Mesenchymal stem cell (in vitro differentiated cells and primary cell): ENCODE measurements at places on chromosomes 16 and 17.

DNA sequence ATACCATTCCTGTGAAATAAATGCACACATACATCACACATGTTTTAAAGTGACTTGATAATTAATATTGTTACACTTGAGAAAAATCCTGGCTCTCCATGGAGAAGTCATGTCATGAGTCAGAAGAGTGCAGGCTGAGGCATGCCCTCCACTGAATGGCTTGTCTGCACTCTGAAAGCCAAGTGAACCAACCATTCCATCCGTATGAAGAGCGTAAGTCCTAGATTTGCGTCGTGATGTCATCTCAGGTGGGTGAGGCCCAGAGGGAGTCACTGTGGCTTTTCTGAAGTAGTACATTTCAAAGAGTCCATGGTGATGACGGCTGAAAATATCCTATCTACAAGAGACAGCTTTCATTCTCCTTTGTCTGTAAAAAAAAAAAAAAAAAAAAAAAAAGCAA is 83.5 kb upstream of the IRX5 start:
- no peak overlapping the region for H3K27ac ChIP-seq
- H3K27me3 ChIP-seq: no peaks in the 10 kb centered on the region
- H3K4me3 ChIP-seq: no peak overlapping the region

- H3K27ac ChIP-seq: no peak overlapping the region
- no peak overlapping the region for H3K4me3 ChIP-seq
- H3K27me3 ChIP-seq: no peaks in the 10 kb centered on the region
- DNase-seq: no peak
Observed at GRCh38 chr16:90037276-90037675, 18.0 kb upstream of the DBNDD1 start.

- H3K27me3 ChIP-seq: no peaks in the 10 kb centered on the region
- H3K27ac ChIP-seq: no peak overlapping the region
Observed at GRCh38 chr16:84503751-84504395, 586 bp downstream of the MEAK7 start.

GRCh38 chr17:76265624-76266243 is 586 bp downstream of the UBALD2 start:
- peak; percentile 67 for DNase-seq
- H3K27me3 ChIP-seq: no peaks in the 10 kb centered on the region
- peaks cover 42% of the 10 kb centered on the region for H3K4me1 ChIP-seq
- H3K4me3 ChIP-seq: peak overlapping the region; percentile 92
- H3K36me3 ChIP-seq: peaks cover 27% of the 10 kb centered on the region

GRCh38 chr16:31502981-31503380 is 5.2 kb downstream of the RUSF1 start:
- H3K27me3 ChIP-seq: no peaks in the 10 kb centered on the region
- H3K27ac ChIP-seq: no peak overlapping the region
- H3K36me3 ChIP-seq: peaks cover 30% of the 10 kb centered on the region
- DNase-seq: peak; percentile 56
- peaks cover 5% of the 10 kb centered on the region for H3K4me1 ChIP-seq

DNA sequence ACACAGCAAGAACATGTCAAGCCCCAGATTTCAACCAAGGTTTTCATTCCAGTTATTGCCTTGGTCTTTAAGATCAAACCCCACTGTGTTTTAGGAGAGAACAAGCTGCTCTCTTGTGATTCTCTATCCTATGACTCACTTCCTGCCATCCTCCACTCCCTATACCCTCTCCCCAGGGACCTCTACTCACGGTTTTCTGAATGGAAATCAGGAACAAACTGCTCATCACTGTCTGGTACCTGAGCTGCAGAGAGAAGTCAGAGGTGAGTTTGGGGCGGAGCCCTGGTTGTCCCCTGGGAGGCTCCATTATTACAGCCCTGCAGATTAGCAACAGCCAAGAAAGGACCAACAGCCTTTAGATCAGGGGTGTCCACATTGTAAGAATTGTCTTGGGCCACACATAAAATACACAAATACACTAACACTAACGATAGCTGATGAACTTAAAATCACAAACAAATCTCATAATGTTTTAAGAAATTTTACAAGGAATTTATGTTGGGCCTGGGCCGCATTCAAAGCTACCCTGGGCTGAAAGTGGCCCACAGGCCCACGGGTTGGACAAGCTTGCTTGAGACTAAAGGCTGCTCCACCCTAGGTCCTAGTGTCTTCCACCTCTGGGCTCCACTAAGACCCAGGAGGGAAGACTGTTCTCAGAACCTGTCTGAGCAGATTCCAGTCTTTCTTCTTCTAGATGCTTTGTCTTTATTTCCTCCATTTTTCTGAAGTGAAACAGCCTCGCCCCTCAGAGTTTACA is 9.7 kb downstream of the ETV4 start:
- no peak overlapping the region for H3K27ac ChIP-seq
- no peaks in the 10 kb centered on the region for H3K36me3 ChIP-seq
- DNase-seq: peak; percentile 83
- H3K27me3 ChIP-seq: no peaks in the 10 kb centered on the region

GRCh38 chr17:66268247-66268927 is 34.0 kb upstream of the PRKCA start:
- peaks cover 12% of the 10 kb centered on the region for H3K4me1 ChIP-seq
- H3K27me3 ChIP-seq: no peaks in the 10 kb centered on the region
- peak; percentile 54 for DNase-seq

DNA sequence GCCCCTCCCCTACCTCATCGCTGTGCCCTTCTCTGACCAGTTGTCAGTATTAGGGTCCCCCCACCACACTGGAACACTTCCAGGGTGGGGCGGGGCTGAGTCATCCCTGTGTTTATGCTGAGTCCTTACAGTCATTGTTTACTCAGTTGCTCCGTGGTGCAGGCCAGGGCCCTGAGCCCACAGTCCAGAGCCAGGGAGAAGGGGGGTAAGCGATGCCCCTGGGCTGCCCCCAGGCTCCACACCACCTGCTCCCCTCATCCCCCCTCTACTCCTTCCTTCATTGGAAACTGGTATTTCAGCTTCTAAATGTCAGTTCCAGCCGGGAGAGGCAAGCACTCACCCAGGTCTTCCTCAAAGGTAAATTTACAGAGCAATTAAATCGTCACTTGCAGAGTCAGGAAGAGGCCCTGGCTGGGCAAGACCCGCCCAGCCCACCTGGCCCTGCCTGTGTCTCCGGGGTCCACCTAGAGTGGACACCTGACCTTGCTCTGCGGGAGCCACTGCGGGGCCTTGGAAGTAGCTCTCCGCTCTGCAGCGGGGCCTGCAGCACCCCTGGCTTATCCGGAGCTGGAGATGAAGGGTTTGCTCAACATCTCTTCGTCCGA is 4.8 kb downstream of the ATP2A3 start:
- peaks cover 39% of the 10 kb centered on the region for H3K27me3 ChIP-seq
- DNase-seq: peak; percentile 80
- no peak overlapping the region for H3K4me3 ChIP-seq

- H3K27me3 ChIP-seq: no peaks in the 10 kb centered on the region
- H3K36me3 ChIP-seq: peaks cover 90% of the 10 kb centered on the region
- no peak overlapping the region for H3K4me3 ChIP-seq
- no peak for DNase-seq
- H3K4me1 ChIP-seq: no peaks in the 10 kb centered on the region
Observed at GRCh38 chr16:57019746-57020145, 30.4 kb downstream of the NLRC5 start.

DNA sequence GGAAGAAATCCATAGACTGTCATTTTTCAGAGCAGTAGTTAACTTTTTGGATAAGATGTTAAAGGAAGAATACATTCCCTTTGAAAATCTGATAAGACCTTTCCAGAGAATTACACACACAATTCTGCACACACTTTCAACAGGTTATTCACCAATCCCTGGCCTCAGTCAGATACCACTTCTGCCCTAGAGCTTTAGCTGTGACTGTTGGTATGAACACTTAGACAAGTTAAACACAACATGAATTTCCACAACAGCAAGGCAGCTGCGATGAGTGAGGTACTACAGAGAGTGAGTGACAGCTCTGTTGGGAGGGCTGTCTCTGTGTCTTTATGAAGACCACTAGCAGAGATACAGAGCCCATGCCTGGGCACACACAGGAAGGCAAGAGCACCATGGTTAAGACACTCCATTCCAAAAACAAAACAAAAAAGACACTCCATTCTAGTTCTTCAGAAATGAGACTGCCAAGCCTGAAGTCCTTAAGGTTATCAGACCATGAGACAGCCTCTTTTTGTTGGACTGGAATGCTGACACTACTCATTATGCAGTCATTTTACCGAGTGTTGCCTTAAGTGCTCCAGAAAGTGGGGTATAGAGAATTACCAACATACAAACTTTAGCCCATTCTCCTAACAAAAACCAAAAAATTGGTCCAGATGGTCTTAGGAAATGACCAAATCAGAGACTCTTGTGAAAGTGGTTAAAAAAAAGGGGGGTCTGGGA is 42.4 kb downstream of the TOM1L2 start:
- H3K36me3 ChIP-seq: no peaks in the 10 kb centered on the region
- H3K4me1 ChIP-seq: peaks cover 10% of the 10 kb centered on the region
- no peak overlapping the region for H3K4me3 ChIP-seq
- no peaks in the 10 kb centered on the region for H3K27me3 ChIP-seq
- no peak overlapping the region for H3K27ac ChIP-seq
- no peak for DNase-seq

DNA sequence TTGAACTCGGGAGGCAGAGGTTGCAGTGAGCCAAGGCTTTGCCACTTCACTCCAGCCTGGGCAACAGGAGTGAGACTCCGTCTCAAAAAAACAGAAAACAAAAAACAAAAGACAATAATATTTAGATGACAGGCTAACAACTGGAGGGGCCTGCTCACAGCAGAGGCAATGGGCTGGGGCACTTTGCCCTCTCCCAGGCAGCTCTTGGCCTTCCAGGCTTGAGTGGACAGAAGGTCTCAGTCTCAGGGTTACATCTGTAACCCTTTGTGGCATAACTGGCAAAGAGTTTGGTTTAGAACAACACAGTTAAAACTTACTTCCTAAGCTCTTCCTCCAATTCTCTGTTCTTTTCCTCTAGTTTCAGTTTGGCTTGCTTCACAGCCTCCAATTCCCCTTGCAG is 114.9 kb downstream of the SPAG9 start:
- peaks cover 1% of the 10 kb centered on the region for H3K4me1 ChIP-seq
- H3K27ac ChIP-seq: no peak overlapping the region
- no peaks in the 10 kb centered on the region for H3K27me3 ChIP-seq
- no peak overlapping the region for H3K4me3 ChIP-seq
- DNase-seq: no peak

- peaks cover 3% of the 10 kb centered on the region for H3K27me3 ChIP-seq
- no peak for DNase-seq
- no peaks in the 10 kb centered on the region for H3K36me3 ChIP-seq
- H3K4me3 ChIP-seq: no peak overlapping the region
Observed at GRCh38 chr17:31916491-31917064, 15.1 kb upstream of the UTP6 start.

- H3K27ac ChIP-seq: peak overlapping the region; percentile 21
- H3K4me3 ChIP-seq: no peak overlapping the region
- peaks cover 40% of the 10 kb centered on the region for H3K4me1 ChIP-seq
Observed at GRCh38 chr17:78421534-78422266, 43.3 kb downstream of the PGS1 start.

GRCh38 chr16:31488468-31489297 is 5.8 kb downstream of the SLC5A2 start:
- DNase-seq: no peak
- H3K4me3 ChIP-seq: peak overlapping the region; percentile 33
- peaks cover 48% of the 10 kb centered on the region for H3K36me3 ChIP-seq
- H3K27ac ChIP-seq: no peak overlapping the region

- H3K27me3 ChIP-seq: no peaks in the 10 kb centered on the region
- no peak for DNase-seq
- peaks cover 26% of the 10 kb centered on the region for H3K36me3 ChIP-seq
Observed at GRCh38 chr16:2490190-2491105, 15.5 kb downstream of the TBC1D24 start.

DNA sequence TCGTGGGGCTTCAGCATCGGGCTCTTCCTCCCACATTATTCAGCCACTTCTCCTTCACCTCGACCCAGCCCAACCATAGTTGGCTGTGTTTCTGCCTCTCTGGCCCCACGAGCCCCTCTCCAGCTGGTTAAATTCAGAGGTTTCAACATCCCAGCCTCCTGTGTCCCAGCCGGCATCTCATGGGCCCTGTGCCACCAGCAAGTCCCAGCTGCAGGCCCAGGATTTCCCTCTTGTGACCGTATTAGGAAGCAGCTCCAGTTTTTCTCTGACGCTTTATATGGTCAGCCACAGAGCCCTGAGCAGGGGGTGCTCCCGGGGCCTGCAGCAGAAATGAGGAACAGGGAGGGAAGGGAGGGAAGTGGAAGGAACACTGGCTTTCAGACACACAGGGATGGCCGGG is 27.4 kb downstream of the MYH11 start:
- H3K27ac ChIP-seq: no peak overlapping the region
- no peaks in the 10 kb centered on the region for H3K4me1 ChIP-seq
- H3K27me3 ChIP-seq: peaks cover 55% of the 10 kb centered on the region
- no peak overlapping the region for H3K4me3 ChIP-seq

DNA sequence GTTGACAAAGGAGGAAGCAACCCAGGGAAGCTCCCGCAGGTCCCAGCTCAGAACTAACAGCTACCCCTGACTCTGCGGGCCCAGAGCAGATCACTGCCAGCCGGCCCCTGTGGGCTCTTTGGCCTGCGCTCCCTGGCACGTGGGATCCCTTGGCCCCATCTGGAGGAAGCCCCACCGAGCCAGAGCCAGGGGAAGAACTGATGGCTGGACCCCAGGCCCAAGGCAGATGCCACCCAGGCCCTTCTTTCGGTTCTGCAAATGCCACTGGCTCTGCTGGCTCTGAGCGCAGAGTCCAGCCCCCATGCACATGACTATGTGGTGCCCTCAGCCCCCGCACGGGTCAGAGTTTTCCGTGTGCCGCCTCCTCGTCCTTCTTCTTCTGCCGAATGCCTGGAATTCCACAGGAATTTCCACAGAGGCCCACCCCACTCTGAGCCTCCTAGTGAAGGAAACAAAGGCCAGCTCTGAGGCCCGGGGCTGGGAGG is 35.8 kb upstream of the SNN start:
- peaks cover 39% of the 10 kb centered on the region for H3K4me1 ChIP-seq
- no peaks in the 10 kb centered on the region for H3K36me3 ChIP-seq
- DNase-seq: peak; percentile 89
- H3K4me3 ChIP-seq: no peak overlapping the region
- H3K27ac ChIP-seq: peak overlapping the region; percentile 76

GRCh38 chr16:46903255-46903905 is 19.2 kb downstream of the GPT2 start:
- H3K4me3 ChIP-seq: no peak overlapping the region
- H3K4me1 ChIP-seq: peaks cover 9% of the 10 kb centered on the region
- no peaks in the 10 kb centered on the region for H3K27me3 ChIP-seq

DNA sequence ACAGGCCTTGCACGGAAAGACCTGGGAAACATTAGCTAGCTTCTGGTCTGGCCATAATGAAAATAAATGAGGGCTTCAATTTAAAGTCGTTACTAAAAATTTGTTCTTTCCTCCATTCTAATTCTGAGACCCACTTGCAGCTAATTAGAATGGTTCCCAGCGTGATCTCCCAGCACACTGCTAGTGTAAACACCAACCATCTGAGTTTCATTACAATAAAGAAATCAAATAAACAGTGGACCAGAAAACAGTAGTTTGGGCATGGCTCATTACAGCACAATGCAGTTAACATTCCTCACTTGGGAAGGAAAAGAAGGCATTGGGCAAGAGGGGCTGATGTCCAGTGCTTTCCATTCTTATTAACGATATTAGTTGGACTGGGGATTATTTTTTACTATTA is 410.9 kb upstream of the SOX9 start:
- H3K4me1 ChIP-seq: peaks cover 1% of the 10 kb centered on the region
- peak; percentile 15 for DNase-seq
- no peak overlapping the region for H3K27ac ChIP-seq
- no peaks in the 10 kb centered on the region for H3K27me3 ChIP-seq
- H3K36me3 ChIP-seq: no peaks in the 10 kb centered on the region
